Activated T-cell treated with anti-CD3 and anti-CD28 coated beads for 48 hours (primary cell): ENCODE measurements at places on chromosomes 16 and 17.

DNA sequence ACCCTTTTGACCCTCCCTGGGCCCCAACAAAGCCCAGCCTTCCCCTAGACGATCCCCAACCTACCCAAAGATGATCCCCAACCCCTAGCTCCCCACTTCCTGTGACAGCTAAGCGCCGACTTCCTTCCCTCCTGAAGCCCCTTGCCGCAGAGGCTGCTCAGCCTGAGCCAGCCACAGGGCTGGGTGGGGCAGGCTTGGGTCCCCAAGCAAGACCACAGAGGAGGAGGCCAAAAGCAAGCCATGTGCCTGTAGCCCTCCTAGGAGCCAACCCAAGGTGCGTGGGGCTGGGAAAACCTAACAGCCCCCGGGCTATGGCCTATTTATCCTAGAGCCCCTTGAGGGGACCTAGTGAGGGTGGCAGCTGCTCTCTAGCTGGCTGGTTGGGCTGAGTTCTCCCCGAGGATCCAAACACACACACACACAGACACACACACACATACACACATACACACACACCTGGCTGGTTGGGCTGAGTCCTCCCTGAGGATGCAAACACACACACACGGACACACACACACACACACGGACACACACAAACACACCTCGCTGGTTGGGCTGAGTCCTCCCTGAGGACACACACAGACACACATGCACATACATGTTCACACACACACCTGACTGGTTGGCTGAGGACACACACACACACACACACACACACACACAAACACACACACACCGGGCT lies 4.8 kb downstream of the ARRB2 start:
- no peak for DNase-seq

DNA sequence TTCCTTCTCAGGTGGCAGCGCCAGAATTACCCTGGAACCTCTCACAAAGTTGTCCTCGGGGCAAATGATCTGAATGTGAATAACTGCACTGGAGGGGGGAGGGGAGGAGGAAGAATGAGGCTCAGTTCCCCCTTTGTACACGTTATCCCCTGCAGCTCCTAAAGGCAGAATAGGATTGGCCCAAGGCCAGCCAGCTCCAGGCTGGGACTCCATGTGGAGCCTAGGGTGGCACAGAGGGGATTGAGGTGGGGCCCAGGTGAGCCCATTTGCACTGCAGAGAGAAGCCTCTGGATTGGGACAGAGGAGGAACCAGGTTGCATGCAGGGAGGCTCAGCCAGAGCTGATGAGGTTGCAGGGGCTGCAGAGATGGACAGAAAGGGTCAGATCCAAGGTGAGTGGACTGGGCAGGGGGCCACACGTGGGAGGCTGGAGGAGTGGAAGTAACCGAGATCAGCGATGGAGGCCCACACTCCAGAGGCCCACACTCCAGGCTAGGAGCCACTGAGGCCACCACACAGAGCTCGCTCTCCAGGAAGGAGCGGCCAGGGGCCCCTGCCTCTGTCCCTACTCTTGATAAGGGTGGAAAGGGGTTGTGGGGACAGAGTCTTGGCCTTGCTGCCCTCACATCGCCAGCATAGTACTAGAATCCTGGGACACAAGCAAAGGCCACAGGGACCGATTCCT lies 78.6 kb downstream of the RBFOX3 start:
- DNase-seq, result no peak

- DNase-seq, result peak; percentile 91
Observed at GRCh38 chr16:23835390-23836077, at the start of gene PRKCB. Gene PRKCB, plus strand, starts transcription at chr16:23835983.

DNA sequence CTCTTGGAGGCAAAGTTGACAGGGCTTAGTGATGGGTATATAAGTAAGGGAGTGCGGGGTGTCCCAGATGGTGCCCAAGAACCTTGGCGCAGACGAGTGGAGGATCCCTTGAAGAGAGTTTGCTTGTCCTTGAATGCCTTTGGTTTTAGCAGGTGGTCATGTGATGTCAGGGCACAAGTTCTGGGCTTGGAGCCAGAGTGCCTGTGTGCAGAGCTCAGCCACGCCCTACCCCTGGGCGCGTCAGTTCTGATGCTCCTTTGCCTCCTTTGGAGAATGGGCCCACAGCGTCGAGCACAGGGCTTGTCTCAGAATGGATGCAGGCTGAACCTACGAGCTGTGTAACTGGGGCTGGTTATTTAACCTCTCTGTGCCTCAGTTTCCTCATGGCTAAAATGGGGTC lies 412.2 kb upstream of the EEF2KMT start:
- DNase-seq, result no peak

GRCh38 chr16:84712138-84712671 lies 12.4 kb downstream of the USP10 start:
- no peak for DNase-seq

DNA sequence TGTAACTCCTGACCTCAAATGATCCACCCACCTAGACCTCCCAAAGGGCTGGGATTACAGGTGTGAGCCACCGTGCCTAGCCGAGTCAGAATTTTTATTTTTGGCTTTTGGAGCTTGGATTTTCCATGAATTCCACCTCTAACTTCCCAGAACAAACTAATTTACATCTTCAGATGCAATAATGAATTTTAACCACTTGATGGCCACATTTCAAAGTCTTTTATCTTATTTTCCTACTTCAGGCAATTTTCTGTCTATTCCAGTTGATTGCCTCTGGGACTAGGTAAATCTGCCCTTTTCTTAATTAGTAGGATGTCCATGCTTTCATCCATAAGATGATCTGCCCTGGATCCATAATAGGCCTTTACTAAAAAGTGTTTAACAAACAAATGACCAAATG lies 156.4 kb upstream of the ANKFN1 start:
- DNase-seq, result no peak

- DNase-seq, result no peak
Observed at GRCh38 chr16:87607223-87607622, 4.9 kb downstream of the JPH3 start.
